ENCODE measurements at places on chromosomes 5 and 9.

DNA sequence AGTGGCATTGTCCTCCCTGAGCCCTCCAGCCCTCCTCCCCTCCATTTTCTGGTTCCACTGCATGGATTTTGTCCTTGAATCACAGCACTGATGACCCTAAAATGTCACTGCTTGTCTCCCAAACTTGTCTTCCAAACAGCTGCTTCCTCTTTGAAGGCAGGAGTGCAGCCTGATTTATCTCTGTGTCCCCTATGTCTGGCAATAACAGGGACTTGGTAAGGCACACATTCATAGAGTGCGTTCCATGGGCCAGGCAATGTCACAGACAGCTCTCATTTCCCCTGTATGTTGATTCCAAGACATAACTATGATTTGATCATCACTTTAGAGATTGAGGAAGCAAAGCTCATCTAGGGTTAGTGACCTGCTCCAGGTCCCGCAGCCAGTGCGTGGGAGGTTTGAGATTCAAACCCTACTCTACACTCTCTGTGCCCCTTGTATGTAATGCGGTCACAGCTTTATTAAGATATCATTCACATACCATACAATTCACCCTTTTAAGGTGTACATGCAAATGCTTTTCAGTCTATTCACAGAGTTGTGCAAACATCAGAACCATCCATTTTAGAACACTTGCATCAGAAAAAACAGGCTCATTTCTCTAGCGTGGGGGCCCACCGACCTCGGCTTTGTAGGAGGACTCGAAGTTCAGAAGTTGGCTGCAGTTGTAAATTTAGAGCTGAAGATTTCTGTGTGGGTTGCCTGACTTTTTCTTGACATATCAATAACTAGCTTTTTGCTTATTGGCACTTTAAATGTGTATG, 28.4 kb upstream of the BOD1 start:
- no peak for DNase-seq

DNA sequence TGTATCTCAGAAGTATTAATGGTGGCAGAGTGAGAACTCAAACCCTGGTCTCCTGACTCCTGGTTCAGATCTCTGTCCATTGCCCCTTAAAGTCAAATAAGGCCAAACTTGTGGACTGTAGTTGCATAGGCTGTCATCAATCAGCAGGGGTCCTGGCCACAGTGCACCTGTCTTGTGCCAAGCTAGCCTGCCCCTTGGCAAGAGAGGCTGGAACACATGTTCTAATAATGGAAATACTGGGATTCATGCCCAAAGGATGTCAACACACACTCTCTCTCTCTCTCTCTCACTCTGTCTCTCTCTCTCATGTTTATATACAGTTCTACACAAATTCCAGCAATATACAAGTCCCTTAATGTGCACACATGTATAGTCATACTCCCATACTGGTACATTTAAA, 44.3 kb downstream of the GLRA1 start:
- no peak for DNase-seq

DNA sequence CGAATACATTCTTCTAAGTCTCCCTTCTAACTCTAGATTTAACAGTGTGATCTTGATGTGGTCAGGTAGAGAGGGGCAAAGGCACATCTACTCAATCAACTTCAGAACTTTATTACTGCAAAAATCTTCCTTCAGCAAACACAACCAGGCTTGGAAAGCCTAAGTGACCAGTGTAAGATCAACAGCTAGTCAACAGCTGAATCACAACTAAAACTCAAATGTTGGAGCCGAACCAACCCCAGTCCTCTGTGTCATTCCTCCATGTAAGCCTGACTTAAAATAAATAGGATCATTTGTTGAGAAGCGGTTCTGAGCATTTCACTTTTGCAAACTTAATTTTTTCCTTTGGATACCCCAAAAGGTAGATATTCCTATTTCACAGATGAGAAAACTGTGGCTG, 352.7 kb downstream of the EBF1 start:
- no peak for DNase-seq

DNA sequence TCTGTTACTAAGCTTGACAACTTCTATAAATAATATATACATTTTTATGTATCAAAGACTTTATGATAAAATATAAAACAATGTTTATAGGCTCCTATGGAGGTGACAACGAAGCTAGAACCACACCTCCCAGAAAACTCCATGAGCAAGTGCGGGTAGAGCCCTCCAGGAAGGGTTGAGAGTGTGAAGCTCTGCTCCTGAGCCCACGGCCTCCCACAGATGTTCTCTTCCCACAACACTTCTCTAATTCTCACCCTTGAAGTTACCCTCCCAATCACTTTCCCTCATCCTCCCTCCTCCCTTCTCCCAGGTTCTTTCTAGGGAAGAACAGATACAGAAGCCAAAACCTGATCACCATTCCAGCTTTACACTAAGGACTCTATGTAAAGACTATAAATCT, 427.6 kb downstream of the SPOCK1 start:
- no peak for DNase-seq

DNA sequence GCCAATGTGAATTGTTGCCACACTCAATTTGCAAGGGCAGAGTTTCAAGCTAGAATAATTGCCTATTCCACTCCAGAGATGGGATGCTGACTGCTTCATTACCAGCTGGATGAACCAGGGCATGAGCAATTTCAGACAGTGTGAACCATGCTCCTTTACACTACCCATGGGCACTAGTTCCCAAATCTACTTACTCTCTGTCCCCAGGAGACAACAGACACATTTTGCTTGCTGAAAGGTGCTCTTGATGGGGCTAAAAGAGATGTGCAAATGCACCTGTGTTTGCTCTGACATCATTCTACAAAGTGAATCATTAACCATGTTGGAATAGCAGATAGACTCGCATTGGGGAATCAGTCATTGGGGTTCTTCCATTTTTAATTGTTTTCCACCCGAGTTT, 522.3 kb upstream of the NUDT12 start:
- DNase-seq = no peak

- DNase-seq = no peak
Observed at GRCh38 chr9:34417734-34418133, 40.6 kb downstream of the FAM219A start.

DNA sequence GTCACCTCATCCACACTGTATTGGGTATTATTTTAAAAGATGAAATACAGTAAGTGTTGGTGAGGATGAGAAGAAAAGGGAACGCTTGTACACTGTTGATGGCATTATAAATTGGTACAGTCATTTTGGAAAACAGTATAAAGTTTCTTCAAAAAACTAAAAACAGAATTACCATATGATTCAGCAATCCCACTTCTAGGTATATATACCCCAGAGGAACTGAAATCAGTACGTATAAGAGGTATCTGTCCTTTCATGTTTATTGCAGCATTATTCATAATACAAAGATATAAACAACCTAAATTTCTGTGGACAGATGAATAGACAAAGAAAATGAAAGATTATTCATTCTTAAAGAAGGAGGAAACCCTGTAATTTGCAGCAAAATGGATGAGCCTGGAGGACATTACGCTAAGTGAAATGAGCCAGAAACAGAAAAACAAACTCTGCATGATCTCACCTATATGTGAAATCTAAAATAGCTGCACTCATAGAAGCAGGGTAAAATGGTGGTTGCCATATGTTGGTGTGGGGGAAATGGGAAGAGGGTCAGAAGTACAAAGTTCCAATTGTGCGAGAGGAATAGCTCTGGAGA, 191.6 kb downstream of the TRIM36 start:
- DNase-seq = no peak

DNA sequence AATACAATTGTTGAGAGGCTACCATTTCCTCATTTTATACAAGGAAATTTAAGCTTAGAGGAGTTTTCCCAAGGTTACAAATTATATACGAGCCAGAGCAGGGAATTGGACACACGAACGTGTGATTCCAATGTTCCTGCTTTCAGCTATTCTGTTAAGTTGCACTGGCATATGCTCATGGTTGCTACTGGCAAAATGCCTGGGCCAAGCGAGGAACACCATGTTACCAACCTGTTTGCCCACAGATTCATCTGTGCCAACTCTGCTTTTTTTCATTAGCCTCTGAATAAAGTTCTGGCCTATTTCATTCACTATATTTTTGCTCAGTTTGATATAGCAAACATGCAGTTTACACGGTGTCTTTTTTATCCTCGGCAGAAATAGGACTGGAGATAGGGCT, 5.1 kb upstream of the C5orf46 start:
- no peak for DNase-seq

GRCh38 chr5:140632366-140633020, 482 bp downstream of the CD14 start:
- DNase-seq = peak; percentile 28

GRCh38 chr5:147520450-147520849, 10.6 kb upstream of the DPYSL3 start:
- no peak for DNase-seq

- DNase-seq = no peak
Observed at GRCh38 chr5:141517880-141518617, 29.2 kb downstream of the PCDHGC5 start.

GRCh38 chr5:878125-878524, 14.5 kb downstream of the BRD9 start:
- no peak for DNase-seq

- DNase-seq = no peak
Observed at GRCh38 chr5:154031937-154032489, 6.7 kb downstream of the FAM114A2 start.

GRCh38 chr5:132342291-132343180, 27.0 kb upstream of the SLC22A5 start:
- no peak for DNase-seq

DNA sequence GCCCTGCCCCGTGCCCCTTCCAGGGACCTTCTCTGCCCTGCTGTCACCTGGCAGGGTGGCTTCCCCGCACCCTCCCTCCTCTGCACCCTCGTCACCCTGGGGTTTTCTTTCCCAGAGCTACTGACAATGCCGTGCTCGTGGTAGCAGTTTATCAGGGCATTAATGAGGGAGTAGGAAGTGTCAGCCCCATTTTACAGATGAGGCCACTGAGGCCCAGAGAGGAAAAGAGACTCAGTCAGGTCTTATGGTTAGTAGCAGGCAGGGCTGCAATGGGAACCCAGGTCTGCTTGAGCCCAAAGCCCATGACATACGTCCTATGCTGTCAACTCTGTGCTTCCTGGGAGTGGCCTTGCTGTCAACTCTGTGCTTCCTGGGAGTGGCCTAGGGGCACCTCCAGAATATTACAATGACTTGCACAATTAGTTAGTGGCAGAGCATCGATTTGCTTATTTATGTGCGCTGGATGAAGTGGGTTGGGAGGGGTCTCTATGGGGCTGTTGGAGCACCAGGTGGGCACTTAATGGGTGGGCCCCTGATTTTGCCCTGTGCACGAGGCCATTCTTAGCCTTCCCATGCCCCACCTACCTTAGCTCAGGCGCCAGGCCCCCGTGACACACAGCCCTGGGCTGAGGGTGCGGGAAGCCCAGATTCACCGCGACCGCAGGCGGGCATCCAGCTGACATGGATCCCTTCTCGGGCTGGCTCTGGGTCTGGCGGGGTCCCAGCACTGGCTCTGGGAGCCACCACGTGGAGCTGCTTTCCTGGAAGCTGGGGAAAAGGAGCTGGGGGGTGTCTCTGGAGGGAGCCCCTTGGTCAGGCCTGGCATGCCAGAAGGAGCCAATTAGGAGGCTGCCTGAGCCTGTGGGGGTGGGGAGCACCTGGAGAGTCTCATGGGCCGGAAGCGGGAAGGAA, 82.0 kb upstream of the ORM1 start:
- no peak for DNase-seq

DNA sequence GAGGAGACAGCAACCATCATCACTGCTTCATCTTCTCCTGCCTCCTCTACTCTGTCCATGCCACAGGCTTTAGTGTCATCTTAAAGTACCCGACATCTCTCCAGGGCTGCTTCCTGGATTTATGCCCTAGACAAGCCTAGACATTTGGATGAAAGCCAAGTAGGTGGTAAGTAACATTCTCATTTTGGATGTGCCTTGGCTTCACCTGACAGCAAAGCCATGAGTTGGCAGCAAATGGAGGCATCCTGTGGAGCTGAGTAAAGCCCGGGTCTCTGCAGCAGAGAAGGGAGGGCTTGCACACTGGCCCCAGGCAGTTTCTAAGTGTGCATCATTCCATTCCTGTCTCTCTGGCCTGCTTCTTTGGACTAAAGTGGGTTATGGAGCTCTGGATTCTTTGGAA, 299.1 kb downstream of the DMAC1 start:
- no peak for DNase-seq

GRCh38 chr5:112535356-112535755, 116.3 kb upstream of the EPB41L4A start:
- DNase-seq = no peak

GRCh38 chr9:90514877-90515276, 127.7 kb downstream of the DIRAS2 start:
- DNase-seq = no peak

DNA sequence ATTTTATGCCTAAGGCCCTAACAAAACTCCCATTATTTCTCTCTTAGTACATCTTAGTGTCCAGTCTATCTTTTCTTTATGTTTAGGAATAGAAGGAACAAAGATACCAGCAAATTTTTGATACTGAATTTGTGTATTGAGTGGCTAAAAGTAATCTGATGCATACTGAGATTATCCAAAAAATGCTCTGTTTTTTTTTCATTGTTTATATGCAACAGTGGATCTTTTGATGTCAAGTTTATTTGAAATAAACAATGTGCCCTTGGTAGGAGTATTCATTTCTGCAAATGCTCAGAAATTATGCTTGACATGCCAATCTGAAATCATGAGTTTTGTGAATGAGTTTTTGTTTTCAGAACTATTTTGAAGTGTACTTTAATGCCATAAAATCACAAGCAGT, 58.7 kb downstream of the CCDC192 start:
- no peak for DNase-seq

DNA sequence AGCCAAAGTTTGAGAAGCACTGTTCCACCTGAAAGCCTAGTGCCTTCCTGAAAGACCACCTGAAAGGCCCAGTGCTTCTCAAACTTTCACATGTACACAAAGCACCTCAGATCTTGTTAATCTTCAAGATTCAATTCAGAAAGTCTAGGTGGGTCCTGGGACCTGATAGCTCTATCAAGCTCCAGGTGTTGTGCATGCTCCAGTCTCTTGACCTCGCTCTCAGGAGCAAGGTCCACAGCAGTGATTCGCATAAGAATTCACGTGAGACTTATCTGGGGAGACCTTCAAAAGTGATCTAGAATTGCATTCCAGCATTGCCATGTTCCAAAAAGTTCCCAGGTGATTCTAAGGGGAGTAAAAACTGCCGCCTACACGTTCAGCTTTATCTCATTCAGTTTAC, 102.1 kb downstream of the PIK3R1 start:
- no peak for DNase-seq

- DNase-seq = peak; percentile 72
Observed at GRCh38 chr9:14868772-14869583, 41.2 kb downstream of the FREM1 start.

- DNase-seq = no peak
Observed at GRCh38 chr5:97046270-97046982, 96.0 kb downstream of the LIX1 start.
